CD4-positive, alpha-beta T cell (primary cell): ENCODE measurements at places on chromosomes 2 and 18. TPM values are rescaled to one million over a fixed set of nuclear protein-coding genes. Genes with fewer than 3 reads are reported as not detected.
A peak's percentile ranks its signal among the peaks of the same experiment; 100 is the strongest.

DNA sequence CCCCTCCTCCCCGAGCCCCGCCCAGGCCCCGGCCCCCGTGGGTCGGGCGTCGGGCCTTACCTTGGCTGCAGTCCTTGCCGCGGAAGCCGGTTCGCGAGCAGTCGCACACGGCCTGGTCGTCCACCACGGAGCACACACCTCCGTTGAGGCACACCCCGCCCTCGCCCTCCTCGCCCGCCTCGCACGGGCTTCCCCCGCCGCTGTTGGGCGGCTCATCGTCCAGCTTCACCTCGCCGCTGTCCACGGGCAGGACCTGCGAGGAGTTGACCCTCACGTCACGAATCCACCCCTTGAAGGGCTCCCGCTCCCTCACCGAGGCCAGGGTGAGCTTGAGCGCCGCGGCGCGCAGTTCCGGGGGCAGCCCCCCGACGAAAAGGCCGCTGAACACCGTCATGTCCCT lies 4.5 kb downstream of the NRXN1 start:
- DNase-seq = no peak

DNA sequence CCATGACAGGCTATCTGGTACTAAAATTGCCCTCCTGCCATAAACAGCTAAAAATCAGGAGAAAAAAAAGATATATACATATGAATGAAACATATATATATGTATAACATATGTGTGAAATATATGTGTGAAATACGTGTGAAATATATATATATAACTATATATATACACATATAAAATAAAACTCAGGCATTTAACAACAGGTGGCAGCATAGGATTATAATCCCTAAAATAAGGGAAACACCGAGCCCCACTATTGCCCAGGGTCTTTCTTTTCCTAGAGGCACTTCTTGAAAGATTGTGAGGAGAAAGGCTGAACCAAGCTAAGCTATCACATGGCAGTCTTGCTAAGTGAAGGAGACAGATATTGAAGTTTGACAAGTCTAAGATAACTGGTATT lies 65.9 kb upstream of the CYTIP start:
- DNase-seq = no peak

DNA sequence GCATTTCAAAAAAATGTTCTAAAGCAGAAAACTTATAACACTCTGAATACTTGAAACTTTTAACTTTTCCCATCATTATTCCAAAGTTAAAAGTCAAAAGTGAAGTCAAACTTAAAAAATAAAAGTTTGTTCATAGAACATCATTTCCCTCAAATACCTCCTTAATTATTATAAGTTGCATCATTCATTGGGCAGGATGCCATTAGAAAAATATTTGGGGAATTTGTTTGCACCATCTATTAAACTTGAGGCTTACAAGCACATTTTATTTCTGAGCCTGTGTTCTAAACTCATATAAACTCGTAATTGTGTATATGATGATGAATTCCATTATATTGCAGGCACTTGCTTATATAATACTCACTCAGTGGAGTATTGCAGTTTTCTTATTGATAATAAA lies 588.0 kb upstream of the NRXN1 start:
- no peak for DNase-seq

- DNase-seq = peak; percentile 10
Measured at GRCh38 chr18:79438898-79439627, 43.3 kb downstream of the NFATC1 start.

- no peak for DNase-seq
Measured at GRCh38 chr2:189609853-189610252, 29.3 kb upstream of the SLC40A1 start.

GRCh38 chr18:79336556-79337142 lies 59.1 kb upstream of the NFATC1 start:
- DNase-seq = no peak

GRCh38 chr2:120261387-120262006 lies 8.8 kb downstream of the RALB start:
- DNase-seq = no peak

The ACOXL gene
- total RNA-seq = not detected

The FAM110C gene
- 0.16 TPM for total RNA-seq

GRCh38 chr18:12882453-12883371 lies 1.3 kb downstream of the PTPN2 start:
- DNase-seq = no peak

GRCh38 chr2:126786765-126787164 lies 111.9 kb upstream of the TEX51 start:
- no peak for DNase-seq

GRCh38 chr2:164523009-164523408 lies 98.3 kb downstream of the GRB14 start:
- DNase-seq = no peak

The EML6 gene
- total RNA-seq = 0.34 TPM

The ABCG5 gene
- total RNA-seq = not detected

- DNase-seq = no peak
Measured at GRCh38 chr2:210818473-210818872, 262.1 kb downstream of the CPS1 start.

GRCh38 chr18:46013484-46014189 lies 46.5 kb upstream of the EPG5 start:
- DNase-seq = no peak

The ADGRF3 gene
- 1.3 TPM for total RNA-seq

DNA sequence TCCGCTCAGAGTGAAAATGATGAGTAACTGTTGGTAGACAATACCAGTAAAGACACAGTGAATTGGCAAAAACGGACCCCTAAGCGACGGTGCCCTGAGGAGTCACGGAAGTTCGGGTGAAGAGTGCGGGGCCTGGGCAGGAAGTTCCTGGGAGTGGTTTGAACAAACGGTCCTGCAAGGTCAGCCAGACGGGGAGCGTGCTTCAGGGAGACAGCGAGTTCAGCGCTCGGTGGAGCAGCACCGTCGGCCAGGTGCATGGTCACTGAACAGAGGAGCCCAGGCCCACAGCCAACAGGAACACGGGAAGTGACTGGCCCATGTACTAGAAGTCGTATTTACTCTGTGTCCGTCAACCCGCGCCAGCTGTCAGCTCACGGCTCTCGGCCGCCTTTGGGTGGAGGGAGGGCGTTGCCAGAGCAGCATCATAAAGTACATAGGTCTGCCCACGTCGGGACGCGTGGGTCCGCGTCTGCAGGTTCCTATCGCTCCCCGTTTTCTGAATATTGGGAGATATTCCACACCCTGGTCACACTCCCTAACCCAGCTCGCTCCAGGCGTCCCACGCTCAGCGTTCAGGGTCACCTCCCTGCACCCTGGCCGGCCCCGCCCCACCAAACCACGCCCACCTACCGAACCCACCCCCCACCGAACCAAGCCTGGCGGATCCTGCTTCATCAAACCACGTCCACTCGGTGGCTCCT lies 75.6 kb upstream of the UXS1 start:
- DNase-seq = peak; percentile 61

The UCN gene
- 2.3 TPM for total RNA-seq

The SLC14A1 gene
- total RNA-seq = 5.2 TPM

DNA sequence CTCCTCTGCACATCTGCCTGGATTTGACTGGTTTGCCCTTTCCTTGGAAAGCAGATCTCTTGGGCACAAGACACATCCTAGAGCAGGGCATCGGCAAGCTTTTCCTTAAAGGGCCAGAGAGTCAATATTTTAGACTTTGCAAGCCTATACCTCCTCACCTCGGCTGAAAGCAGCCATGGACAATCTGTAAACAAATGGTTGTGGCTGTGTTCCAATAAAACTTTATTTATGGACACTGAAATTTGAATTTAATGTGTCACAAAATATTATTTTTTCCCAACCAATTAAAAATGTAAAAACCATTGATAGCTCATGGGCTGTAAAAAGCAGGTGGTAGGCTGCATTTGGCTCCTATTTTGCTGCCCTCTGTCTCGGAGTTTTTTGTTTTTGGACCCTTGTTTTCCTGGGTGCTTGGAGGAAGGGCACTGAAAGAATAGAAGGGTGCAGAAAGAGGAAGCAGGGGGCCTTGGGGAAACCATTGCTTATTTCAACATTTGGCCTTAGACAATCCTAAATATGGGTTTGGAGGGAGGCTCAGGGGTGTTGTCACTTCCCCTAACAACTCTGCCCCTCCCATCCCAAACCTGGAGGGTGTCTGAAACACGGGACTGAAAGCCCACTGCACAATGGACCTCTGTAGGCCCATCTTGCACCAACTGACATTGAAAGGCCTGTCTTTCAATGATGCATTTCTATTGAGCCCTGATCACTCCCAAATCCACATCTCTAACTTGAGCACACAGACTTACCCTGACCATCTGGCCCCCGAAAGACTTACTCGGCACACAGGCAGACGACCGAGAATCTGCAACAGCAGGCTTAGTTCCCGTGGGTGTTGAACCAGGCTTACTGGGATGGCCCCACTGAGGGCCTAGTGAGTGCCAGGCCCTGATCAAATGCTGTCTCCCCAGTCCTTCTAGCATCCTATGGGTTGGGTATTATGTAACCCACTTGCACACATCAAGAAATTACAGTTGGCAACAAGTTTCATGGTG lies 7.1 kb upstream of the ZFP36L2 start:
- DNase-seq = no peak

The IL18R1 gene
- 7.6 TPM for total RNA-seq

The AKAIN1 gene
- total RNA-seq = not detected

The SP140 gene
- 55.1 TPM for total RNA-seq

DNA sequence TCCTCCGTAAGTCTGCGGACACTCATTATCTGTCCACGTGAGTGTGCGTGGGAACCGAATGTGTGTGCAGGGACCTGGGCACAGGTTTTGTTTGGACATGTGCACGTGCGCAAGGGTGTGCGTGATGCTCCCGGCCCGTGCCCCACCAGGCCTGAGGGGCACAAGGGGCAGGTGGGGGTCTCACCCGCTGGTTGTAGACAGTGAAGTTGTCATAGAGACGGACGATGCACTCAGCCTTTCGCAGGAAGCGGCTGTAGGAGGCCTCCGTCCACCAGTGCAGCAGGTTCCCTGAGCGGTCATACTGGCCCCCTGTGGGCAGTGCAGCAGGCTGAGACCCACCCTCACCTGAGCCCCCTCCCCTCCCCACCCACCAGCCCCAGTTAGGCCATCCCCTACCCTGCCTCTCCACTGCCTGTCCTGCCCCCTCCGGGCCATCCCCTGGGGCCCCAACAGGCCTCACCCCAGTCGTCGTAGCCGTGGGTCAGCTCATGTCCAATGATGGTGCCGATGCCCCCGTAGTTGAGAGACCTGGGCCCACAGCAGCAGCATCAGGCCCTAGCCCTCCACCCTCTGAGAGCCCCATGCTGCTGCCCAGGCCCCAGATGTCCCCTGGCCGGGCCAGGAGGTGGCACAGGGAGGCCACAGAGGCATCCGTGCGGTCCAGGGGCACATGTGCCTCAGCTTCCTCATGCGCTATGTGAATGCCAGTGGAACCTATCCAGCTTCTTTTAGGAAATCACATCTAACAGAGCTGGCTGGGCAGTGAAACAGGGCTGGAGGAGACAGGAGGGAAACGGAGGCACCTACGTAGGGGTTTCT lies 6.1 kb downstream of the ECEL1 start:
- no peak for DNase-seq

DNA sequence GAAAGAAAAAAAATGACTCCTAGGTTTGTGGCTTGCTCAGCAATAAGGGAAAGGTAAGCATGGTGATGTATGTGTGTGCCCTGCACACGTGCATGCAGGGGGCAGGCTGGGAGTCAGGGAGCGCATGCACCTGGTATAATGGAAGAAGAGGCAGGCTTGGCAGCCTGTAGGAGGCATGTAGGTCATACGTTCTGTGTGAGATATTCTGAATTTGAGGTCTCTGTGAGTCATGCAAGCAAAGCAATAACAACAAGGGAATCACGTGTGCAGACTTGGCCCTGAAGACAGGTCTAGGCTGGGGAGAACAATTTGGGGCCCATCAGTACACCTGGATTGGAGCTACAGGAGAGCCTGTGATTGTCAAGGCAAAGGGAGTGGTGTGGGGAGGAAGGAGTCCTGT lies 94.5 kb upstream of the TTC39C start:
- DNase-seq = no peak

GRCh38 chr18:22385718-22386117 lies 32.0 kb downstream of the CTAGE1 start:
- DNase-seq = no peak

The EGR4 gene
- 0.14 TPM for total RNA-seq

GRCh38 chr2:62568983-62569837 lies 63.2 kb upstream of the TMEM17 start:
- DNase-seq = no peak

DNA sequence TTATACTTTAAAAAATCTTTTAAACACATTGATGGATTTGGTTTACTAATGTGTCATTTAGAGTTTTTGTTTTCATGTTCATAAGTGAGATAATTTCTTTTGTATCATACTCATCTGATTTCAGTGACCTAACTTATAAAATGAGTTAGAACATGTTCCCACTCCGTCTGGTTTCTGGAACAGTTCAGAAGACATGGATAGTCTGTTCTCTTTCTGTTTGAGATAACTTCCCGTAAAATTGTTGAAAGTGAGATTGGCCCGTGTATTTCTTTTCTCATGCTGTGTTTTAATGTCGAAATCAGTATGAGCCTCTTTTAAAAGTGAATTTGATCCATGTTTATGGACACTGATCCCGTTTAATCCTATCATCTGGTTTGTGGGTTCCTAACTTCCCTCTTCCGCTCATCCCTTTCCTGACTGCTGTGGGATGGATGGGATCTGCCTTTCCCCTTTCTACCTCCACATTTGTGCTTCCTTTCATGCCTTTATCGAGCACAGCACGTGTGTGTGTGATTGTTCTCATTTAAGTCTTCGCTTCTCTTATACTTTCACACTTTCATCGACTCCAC lies 78.9 kb downstream of the COPS8 start:
- no peak for DNase-seq

GRCh38 chr2:20521682-20522189 lies 74.9 kb downstream of the RHOB start:
- DNase-seq = no peak

DNA sequence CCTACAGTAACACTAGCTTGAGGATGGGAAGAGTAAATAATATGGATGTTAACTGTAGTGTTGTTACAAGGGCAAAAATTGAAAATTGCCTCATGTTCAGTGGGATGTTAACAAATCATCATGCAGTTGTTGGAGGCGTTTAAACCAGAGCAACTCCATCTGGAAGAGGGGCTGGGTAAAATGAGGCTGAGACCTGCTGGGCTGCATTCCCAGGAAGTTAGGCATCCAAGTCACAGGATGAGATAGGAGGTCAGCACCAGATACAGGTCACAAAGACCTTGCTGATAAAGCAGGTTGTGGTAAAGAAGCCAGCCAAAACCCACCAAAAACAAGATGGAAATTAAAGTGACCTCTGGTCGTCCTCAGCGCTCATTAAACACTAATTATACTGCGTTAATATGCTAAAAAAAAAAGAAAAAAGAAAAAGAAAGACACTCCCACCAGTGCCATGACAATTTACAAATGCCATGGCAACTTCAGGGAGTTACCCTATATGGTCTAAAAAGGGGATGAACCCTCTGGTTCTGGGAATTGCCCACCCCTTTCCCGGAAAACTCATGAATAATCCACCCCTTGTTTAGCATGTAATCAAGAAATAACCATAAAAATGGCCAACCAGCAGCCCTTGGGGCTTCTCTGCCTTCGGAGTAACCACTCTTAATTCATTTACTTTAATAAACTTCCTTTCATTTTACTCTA lies 101.4 kb downstream of the MYO5B start:
- DNase-seq = no peak

DNA sequence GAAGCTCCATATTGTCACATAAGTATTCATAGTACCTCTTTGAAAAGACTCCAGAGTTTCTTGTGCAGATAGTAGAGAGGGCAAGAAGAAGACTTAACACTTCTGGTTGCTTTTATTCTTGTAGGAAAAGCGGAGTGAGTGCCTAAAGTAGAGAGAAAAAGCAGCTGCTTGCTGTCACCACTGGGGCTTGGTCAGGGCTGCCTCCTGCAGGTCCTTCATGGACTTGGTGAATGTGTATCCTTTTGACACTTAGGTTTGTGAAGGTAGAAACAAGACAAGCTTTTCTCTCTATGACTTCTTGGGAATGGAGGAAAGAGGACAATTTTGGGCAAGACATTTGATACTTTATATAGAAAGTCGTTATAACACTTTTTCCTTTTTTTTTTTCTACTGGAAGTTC lies 312.8 kb upstream of the FANCL start:
- no peak for DNase-seq

The SLC40A1 gene
- 8.2 TPM for total RNA-seq
